ENCODE measurements at places on chromosomes 5 and 9.

GRCh38 chr5:40981420-40981819, 72.1 kb downstream of the C7 start:
- DNase-seq, result no peak

- DNase-seq, result no peak
Observed at GRCh38 chr5:39333104-39333503, 31.2 kb downstream of the C9 start.

DNA sequence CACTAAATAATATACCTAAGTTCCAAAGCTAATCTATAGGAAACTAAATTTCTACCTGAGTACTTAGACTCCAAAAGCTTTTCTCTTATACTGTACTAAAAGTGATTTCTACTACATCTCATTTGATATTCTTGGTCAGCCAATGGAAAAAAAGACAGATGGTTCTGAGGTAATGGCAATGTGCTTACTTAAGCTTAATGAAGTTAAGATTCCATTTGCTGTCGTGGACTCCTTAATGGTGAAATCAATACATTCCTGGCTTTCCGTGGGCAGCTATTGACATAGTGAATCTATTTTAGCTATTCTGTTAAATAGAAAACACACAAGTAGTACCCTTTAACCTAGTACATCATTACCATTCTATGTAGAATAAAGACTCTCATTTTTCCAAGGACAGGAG, 1825.6 kb upstream of the CDH9 start:
- no peak for DNase-seq

GRCh38 chr9:9352877-9353481, 1259.8 kb downstream of the PTPRD start:
- peak; percentile 6 for DNase-seq

DNA sequence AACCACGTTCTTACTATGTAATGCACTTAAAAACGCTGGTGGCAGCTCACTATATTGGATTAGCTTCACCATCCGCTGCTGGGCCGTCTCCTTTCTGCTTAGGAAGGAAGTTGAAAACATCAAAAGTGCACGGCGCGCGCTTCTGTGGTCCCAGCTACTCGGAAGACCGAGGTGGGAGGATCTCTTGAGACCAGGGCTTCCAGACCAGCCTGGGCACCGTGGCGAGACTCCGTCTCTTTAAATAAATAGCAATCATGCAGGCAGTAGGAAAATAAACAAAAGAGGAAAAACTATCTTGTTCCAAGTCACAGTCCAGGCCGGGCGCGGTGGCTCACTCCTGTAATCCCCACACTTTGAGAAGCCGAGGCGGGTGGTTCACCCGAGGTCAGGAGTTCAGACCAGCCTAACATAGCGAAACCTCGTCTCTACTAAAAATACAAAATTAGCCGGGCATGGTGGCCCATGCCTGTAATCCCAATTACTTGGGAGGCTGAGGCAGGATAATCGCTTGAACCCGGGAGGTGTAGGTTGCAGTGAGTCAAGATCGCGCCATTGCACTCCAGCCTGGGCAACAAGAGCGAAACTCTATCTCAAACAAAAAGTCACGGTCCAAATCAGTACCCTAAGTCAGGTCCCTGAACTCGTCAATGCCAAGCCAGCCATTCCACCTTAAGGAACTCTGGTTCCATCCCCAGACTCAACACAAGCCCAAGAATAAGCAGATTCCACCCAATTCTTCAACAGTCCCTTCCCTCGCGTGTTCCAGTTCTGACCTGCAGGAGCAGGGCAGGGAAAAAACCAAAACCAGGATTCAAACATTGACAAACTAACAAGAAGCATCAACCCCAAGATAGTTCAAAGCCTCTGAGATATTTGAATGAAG, 1.0 kb upstream of the GOLGA1 start:
- DNase-seq, result peak; percentile 54

- DNase-seq, result no peak
Observed at GRCh38 chr9:34665067-34665380, 2.6 kb upstream of the CCL27 start.

GRCh38 chr9:33880211-33881089, 63.5 kb downstream of the UBE2R2 start:
- no peak for DNase-seq

- DNase-seq, result no peak
Observed at GRCh38 chr9:121249563-121249962, 18.4 kb upstream of the GSN start.

DNA sequence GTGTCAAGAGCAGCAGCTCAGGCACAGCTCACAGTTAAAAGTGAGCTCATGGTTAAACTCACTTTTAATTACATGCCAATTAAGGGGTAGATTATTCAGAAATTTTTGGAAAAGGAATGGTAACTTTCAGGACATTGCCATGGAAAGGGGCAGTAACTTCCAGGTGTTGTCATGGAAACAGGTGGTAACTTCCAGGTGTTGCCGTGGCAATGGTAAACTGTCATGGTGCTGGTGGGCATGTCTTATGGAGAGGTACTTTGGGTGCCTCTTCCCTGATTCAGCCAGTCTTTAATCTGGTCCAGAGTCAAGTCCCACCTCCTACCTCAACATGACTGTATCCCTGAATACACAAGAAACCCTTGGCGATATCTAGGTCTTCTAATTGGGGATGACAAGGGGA, 223.2 kb upstream of the TAS2R1 start:
- no peak for DNase-seq

DNA sequence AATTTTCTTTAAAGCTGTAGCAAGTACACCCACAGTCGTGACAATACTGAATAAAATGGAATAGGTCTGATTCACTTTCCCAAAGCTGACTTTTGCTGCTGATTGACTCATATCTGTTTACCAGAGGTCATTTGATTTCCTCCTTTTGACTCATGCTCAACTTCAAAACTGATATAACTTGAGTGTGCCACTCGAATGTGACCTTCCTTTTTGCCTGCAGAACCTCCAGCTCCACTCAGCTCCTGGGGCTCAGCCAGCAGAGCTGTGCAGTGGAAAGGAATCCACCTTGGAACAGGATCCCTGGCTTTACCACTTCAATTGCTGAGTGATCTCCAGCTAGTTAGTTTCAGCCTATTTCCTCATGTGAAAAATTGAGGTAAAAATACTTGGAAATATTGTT, 84.1 kb downstream of the FEM1C start:
- DNase-seq, result peak; percentile 93

DNA sequence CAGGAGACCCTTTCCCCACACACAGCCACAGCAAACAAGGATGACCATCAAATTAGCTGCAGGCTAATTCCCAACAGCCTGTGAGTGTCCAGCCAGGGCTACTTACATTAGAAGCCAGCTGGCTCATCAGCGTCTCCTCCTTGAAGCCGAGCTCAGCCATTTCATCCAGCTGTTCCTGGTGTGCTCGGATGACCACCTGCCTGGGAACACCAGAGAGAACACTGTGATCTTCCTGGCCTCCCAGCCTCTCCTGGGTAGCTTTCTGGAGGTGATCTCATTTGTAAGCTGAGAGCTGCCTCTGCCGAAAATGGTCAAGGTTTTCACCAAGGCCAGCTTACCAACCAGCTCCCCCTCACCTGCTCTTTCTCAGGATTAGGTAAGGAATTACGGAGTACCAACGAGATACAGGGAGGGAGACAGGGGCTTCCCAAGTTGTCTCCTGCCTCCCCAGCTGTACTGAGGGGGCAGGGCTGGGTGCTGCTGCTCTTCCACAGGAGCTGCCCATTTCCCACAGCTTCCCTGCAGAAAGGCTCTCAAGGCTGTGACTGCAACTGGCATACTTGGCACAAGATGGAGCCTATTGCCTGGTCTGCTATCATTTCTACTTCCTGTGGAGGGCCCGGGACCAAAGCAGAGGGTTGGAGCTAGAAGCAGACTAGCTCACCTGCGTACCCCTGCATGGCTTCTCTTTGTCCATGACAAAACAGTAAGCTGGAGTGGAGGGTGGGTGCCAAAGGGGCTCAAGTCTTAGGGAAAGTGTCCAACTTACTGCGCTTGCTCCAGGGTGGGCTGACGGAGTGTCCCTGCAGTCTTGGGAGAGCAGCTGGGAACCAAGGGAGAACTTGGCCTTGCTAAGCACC, 73.9 kb downstream of the KIF24 start:
- no peak for DNase-seq

DNA sequence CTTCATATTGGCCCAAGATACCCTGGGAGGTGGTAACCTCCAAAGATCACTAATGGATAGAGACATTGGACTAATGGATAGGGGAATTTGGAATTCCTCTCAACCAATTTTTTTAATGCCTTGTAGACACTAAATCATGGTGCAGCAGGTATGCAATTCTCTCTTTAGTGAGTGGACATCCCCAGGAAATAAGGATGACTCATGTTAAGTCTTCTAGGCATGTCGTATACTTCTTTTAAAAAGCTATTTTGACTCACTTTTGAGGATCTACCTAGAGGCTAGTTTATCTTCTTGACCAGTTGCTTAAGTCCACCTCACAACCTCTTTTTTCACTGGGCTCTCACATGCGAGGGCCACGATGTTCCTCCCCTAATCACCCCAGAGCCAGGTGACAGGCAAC, 211.6 kb upstream of the CDH12 start:
- no peak for DNase-seq
